CD4-positive, alpha-beta T cell treated with Interleukin-6 at 100 ng/mL for 8 hours (primary cell): ENCODE measurements at places on chromosomes 6 and 20.

- DNase-seq = no peak
Observed at GRCh38 chr6:169232507-169232931, 21.1 kb downstream of the THBS2 start.

- DNase-seq = no peak
Observed at GRCh38 chr6:14665827-14666724, 548.5 kb downstream of the CD83 start.

DNA sequence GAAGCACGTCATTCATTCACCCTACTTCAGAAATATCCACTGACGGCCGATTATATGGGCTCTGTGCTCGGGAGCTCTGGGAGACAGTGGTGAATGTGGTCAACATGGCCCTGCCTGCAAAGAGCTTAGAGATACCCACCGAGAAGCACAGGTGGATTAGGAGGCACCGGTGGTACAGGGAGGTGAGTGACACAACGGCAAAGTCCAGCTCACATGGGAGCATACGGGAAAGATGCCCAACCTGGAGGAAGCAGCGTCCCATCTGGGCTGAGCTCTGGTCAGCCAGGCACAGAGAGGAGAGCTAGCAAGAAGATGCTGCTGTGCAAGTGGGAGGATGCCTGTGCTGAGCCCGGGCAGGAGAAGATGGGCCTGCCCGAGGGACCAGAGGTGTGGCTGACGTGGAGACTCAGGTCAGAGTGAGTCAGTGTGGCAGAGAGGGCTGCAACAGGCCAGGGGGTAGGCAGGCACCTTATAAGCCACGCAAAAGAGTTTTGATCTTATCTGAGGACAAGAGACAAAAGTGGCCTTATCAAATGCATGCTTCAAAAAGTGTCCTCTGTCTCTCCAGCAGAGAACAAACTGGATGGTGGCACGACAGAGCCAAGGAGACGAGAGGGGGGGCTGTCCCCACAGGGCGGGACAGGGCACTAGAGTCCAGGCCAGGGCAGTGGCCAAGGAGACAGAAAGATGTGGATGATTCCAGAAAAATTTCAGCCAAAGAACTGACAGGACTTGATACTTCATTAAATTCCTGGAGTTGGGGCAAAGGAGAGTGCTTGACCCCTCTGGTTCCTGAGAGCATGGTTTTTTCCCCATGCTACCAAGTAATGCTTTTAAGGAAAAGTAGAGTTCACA is 214.6 kb upstream of the SNX9 start:
- DNase-seq = no peak

DNA sequence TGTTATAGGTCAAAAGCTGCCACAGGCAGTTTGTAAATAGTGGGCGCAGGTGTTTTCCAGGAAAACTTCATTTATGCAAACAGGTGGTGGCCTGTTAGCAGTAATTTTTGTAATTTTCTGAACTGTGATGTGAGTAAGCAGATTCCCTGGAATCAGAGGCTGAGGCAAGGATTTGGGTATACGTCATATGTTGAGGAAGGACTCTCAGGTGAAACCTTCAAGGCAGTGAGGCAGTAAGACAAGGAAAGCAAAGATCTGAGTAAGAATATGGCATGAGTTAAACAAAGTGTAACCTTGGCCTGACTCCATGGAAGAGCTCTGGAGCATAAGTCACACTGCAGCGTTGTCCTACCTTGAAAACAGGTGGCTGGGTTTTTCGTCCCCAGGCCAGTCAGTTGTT is 291.1 kb upstream of the BTBD3 start:
- no peak for DNase-seq

GRCh38 chr6:153962555-153962954 is 76.5 kb upstream of the OPRM1 start:
- DNase-seq = no peak

DNA sequence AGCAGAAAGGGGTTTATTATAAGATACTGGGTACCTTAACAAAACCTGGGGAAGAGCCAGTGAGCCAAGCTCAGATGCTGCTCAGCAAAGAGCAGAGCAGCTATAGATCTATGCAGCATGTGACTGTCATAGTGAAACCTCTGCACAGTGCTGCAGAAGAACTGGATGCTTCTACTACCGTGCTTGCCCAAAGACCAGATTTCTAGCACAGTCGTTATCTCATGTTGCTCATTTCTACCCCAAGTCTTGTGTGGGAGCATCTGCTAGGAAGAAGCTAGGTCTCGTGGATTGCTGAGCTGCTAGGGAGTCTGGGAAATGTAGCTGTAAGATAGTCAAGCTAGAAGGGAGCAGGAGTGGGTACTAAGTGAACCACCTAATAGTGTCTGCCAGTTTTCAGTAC is 31.7 kb upstream of the GNRH2 start:
- no peak for DNase-seq

GRCh38 chr6:82353848-82354247 is 9.8 kb upstream of the TPBG start:
- DNase-seq = no peak

DNA sequence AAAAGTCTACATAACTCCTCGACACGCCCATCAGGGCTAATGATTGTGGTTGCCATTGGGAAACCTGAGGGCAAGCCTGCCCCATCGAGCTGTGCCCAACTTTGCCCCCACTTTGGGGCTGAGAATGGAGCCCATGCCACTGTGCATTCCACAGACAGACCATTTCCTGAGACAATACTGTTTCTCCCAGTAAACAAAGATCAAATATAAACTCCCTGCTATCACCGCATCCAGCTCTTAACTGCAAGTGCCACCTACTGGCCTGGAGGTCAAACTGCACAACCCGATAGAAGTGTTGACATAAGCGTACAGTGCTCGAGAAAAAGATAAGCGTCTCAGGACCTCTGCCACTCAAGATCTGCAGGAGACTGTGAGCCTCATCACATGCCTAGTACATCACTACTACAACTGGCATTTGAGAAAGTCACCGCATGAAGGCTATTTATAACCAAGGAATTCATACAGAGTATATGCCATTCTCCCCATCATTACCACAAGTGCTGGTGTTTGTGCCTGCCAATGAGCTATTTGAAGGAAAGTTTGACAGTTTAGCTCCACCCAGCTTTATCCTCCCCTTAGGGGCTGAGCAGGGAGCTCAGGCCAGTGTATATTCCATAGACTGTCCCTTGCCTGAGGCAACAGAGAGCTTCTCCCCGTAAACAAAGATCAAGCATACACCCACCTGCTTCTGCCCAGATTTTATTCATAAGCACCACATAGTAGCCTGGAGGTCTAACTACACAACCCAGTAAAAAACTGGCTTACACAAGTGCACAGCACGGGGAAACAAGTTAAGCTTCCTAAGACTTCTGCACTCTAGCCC is 4.5 kb upstream of the DEFB126 start:
- DNase-seq = no peak

GRCh38 chr6:42505385-42505718 is 53.6 kb upstream of the TRERF1 start:
- DNase-seq = no peak

- DNase-seq = no peak
Observed at GRCh38 chr20:23027721-23028120, 7.4 kb upstream of the SSTR4 start.

GRCh38 chr6:105746130-105746505 is 340.0 kb upstream of the PRDM1 start:
- DNase-seq = no peak

GRCh38 chr6:148021699-148022098 is 320.9 kb upstream of the SASH1 start:
- DNase-seq = no peak

DNA sequence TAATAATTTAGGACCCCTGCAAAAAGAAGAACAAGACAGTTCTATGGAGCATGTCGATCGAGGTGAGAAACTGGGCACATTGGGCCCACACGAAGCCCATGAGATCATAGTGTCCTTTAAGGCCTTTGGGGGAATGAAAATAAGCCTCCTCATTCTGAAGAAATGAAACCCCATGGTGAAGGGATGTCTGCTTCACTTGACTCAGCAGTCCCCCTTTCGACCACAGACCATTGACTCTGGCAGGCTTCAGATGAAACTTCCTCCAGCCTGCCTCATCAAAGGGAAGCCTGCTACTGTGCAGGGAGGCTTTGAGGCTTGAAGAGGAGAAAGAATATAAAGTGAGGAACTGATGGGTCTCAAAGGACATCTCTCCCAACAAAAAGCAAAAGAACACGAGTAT is 144.2 kb upstream of the FBXL4 start:
- DNase-seq = no peak

DNA sequence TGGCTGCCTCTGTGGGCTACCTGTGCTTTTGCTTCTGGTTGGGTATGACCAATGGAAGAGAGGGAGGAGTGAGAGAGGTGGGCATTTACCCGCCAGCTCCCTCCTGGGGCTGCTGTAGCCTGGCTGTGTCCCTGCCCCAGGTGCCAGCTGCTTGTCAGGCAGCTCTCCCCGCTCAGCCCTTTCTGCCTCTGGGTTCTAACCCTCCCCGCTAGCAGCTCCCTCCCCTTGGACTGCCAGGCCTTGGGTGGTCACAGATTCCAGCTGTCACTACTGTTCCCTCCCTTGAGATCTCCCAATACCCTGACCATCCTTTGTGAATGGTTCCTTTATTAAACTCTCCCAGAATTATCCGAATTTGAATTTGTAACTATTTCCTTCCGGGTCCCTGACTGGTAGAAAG is 95.5 kb upstream of the RNF24 start:
- no peak for DNase-seq

GRCh38 chr20:3240776-3241363 is 1.9 kb upstream of the SLC4A11 start:
- DNase-seq = no peak

GRCh38 chr6:79233611-79234149 is 802 bp downstream of the HMGN3 start:
- peak; percentile 47 for DNase-seq

DNA sequence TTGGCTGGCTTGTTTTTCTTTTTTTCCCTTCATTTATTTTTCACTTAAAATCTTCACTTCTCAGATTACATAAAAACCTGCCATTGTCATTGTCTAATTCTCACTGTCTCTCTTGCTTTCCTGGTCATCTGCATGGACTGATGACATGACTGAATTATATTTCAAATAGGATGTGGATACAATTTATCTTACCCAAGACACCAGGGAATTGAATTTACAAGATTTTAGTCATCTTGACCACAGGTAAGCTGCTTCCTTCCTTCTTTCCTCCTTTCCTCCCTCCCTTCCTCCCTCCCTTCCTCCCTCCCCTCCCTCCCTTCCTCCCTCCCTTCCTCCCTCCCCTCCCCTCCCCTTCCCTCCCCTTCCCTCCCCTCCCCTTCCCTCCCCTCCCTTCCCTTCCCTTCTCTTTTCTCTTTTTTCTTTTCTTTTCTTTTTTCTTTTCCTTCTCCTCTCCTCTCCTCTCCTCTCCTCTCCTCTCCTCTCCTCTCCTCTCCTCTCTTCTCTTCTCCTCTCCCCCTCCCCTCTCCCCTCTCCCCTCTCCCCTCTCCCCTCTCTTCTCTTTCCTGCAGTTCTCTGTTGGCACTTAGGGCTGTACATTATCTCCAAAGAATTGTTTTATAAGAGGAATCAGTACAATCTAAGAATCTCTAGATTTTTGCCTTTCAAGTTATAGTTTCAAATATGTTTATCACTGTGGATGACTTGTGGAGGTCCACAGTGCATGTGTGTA is 171.5 kb downstream of the CARMIL1 start:
- no peak for DNase-seq

- no peak for DNase-seq
Observed at GRCh38 chr20:31594558-31595379, 10.3 kb upstream of the ID1 start.

DNA sequence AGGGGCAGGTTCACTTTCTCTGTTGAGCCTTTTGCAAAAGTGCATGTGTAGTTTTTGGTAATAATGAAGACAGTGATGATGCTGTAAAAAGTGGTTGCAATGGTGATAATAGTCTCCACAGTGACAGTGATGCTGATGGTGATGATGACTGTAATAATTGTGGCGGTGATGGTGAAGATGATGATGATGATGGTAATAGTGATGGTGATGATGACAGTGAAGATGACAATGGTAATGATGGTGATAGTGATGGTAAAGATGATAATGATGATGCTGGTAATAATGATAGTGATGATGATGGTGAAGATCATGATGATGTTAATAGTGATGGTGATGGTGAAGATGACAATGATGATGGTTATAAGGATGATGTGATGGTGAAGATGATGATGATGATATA is 67.7 kb upstream of the LRFN2 start:
- no peak for DNase-seq

DNA sequence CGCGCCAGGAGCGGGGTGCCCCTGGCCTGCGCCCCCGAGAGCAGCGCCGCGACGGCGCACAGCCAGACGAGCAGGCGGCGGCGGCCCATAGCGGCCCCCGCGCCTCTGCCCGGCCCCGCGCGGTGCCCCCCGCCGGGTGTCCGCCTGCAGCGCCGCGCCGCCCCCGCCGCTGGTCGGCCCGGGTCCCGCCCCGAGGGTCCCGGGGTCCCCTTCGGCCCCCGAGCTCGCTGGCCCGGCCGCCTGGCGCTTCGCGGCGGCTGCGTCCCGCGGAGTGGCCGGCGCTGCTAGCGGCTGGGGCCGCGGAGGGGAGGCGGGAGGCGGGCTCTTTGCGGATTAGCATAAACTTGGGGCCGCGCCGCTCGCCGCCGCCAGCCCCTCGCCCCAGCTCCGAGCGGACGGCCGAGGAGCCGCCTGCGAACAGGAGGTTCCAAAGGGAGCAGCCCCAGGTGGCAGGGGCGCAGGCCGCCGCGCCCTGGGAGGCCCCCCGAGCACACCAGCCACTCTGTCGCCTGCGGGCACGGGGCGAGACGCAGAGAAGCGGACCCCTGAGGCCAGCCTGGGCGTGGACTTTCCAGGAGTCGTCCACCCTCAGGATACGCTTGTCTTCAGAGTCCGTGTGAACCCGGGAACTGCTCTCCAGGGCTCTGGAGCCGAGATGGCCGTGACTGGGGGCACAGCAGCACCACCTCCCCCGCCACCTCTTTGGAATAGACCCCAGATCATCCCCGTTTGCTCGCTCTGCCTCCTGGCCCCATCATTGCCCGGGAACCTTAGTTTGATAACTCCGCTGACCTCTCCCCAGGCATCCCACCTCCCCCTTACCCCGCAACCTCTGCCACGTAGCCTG is at the start of gene EMILIN3:
EMILIN3 (minus strand) TSS at position 273 of the 847 bp plus-strand sequence; CDS start at position 89, 184 bp downstream.
- no peak for DNase-seq

GRCh38 chr6:32436995-32437836 is 2.5 kb upstream of the HLA-DRA start:
- DNase-seq = no peak

- DNase-seq = no peak
Observed at GRCh38 chr20:38987777-38988176, 25.6 kb downstream of the DHX35 start.

GRCh38 chr6:151024597-151024996 is 159.1 kb downstream of the MTHFD1L start:
- DNase-seq = no peak

GRCh38 chr6:20479060-20479459 is 55.2 kb upstream of the CDKAL1 start:
- DNase-seq = no peak

DNA sequence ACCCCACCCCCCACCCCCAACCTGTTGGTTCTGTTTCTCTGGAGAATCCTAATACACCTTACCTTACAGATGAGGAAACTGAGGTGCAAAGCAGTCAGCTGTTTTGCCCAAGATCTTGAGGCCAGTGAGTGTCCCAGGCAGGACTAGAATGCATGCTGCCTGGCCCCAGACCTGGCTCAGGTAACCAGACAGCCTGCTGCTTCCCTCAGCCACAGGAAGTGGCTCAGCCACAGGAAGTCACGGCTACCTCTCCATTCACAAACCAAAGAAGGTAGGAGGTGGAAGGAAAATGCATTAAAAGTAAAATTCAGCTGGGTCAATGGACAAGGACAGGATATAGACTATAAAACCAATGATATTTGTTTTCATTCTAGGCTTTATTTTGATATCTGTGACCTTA is 517.6 kb downstream of the CD83 start:
- DNase-seq = peak; percentile 60
